ENCODE measurements at places on chromosomes 12 and 14.

GRCh38 chr12:63752283-63752682 is 27.4 kb upstream of the RXYLT1 start:
- no peak for DNase-seq

DNA sequence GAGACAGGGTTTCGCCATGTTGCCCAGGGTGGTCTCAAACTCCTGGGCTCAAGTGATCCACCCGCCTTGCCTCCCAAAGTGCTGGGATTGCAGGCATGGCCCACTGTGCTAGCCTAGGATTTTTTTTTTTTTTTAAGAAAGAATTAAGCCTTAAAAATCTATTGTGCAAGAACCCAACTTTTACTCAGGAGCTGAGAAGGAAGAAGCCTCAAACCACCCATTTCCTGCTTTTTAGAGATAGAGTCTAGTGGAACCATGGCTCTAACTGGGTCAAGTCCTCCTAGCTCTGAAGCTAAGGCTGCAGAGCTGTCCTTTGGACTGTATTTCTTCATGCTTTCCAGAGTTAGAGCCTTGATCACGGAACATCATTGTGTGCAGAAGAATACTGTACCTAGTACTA is 1.3 kb upstream of the TSFM start:
- no peak for DNase-seq

- DNase-seq = no peak
Measured at GRCh38 chr12:78719721-78720120, 144.9 kb upstream of the SYT1 start.

DNA sequence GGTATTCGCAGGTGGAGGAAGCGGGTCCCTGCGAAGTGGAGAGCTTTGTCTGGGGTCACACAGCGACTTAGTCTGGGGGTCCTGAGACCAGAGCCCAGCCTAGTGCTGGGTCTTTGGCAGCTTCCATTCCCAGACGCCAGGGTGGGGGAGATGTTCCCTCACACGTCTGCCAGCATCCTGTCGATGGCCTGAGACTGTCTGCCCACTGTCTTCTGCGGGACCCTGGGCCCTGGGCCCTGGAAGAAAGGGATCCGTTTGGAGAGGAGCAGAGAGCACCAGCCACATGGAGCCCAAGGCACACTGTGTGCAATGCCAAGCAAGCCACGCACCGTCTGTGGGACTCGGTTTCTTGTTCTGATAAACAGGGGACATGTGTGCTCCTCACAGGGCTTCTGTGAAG is 197.2 kb downstream of the KIF26A start:
- no peak for DNase-seq

DNA sequence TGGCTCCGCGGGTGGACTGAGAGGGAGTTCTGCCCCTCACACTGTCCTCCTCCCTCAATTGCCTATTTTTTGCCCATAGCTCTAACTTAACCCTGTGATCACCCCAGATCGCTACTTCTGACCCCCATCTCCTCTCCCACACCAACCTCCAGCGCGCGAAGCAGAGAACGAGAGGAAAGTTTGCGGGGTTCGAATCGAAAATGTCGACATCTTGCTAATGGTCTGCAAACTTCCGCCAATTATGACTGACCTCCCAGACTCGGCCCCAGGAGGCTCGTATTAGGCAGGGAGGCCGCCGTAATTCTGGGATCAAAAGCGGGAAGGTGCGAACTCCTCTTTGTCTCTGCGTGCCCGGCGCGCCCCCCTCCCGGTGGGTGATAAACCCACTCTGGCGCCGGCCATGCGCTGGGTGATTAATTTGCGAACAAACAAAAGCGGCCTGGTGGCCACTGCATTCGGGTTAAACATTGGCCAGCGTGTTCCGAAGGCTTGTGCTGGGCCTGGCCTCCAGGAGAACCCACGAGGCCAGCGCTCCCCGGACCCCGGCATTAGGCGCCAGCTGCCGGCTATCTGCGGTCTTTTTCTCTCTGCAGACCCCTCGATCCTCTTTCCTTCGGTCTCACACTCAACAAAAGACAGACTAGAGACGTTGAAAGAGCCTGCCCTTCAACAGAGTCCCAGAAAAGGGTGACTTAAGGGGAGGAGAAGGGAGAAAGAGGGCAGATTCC is 3.0 kb upstream of the TBX3 start:
- DNase-seq = no peak

DNA sequence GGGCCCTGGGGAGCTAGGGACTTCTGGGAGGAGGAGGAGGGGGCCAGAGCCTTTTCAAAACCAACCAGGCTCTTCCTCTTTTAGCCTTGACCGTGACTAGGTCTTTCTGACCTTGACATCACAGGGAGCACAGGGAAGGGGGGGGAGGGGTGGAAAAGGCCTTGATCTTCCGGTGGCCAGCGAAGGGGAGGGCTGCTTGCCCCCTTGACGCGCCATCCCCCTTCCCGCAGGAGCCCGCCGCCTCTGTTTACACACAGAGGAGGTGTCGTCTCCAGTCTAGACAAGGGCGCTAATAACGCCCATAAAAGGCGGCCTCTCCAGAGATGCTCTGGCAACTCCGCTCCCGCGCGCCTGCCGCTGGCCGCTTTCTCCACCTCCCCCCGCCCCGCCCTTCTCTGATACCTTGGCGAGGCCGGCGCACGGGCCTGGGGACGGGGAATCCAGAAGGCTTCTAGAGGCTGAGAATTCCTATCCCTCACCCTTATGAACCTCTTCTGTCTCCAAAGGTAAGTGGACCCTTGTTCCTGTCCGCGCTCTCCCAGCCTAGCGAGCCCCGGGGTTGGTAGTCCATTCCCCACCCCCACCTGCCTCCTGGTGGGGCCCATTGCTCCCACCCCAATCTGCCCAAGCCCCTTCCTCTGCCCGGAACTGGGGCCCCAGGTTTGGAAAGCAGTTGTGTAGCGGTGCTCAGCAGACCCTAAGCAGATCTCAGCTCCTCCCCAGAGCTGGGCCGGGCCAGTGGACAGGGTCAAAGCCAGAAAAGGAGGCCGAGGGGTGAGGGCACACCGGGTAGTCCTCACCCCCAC is 4.9 kb upstream of the HOXC12 start:
- no peak for DNase-seq

GRCh38 chr12:93622485-93622884 is 50.0 kb downstream of the SOCS2 start:
- peak; percentile 68 for DNase-seq

DNA sequence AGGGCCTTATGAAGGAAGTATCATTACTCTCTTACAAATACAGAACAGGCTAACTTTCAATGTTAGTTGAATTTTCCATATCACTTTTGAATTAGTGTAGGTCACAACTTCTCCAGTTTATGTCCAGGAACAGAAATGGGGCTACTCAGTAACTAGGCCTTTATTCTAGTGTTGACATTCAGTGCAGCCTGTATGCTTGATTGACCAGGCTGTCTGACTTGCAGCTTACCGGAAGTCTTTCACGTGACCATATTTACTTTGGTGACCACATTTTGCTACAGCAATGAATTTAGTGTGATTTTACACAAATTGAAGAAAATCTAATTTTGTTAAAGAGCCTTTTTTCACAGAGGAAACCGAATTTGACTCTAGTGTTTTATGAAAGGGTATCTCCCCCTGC is 12.4 kb downstream of the MTERF2 start:
- no peak for DNase-seq

DNA sequence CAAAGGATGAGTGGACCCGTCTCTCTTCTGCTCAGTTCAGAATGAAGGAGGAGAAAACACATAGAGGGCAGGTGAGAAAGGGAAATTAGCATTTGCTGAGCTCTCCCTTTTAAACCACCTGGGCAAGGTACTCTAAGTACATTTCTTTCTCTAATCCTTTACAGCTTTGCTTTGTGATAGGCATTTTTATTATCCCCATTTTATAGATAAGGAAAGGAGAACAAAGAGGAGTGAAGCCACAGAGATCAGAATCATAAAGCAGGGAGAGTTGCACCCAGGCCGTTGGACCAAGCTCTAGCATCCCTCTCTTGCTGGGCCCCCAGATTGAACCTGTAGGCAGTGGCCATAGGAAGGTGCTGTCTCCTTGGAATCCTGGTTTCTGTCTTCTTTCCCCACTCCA is 47.0 kb downstream of the VCPKMT start:
- DNase-seq = no peak

GRCh38 chr12:98062464-98063245 is 452.7 kb upstream of the TMPO start:
- DNase-seq = no peak

DNA sequence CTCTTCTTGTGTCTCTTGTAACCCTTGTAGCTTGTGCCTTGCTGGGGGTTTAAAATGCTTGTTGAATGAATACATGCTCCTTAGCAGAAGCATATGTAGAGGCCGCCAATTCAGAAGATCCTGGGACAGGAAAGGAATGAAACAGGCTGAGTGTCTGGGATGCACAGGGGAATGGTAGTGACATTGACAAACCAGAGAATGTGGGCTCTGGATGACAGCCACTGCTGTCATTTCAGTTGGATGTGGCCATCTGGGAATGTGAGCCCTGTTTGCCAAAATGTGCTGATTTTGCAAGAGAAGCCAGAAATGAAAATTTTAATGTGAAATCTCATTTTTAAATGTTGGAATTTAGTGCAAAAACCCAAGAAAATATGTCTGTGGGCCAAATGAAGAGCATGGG is 136.8 kb downstream of the DACT1 start:
- no peak for DNase-seq

- DNase-seq = no peak
Measured at GRCh38 chr12:29731591-29731990, 52.2 kb downstream of the TMTC1 start.

GRCh38 chr12:112841906-112842305 is 50.4 kb downstream of the RPH3A start:
- DNase-seq = no peak

- DNase-seq = no peak
Measured at GRCh38 chr12:111440152-111440551, 34.4 kb downstream of the SH2B3 start.

DNA sequence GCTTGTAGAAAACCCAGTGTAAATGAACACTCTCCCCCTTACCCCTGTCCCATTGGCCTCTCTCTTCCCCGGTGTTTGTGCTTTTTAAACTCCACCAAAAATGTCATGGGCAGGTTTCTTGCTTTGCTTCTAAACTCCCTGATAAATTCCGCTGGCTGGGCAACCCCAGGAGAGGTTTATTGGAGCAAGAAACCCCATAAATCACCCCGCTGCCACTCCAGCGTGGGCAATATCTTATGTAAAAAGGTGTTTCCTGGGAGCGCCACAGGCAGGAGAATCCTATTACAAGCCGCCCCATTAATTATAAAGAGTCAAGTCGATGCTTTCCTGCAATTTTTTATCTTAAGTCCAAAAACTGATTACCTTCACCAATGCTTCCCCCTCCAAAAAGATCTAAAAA is 22.8 kb downstream of the LHX5 start:
- no peak for DNase-seq

DNA sequence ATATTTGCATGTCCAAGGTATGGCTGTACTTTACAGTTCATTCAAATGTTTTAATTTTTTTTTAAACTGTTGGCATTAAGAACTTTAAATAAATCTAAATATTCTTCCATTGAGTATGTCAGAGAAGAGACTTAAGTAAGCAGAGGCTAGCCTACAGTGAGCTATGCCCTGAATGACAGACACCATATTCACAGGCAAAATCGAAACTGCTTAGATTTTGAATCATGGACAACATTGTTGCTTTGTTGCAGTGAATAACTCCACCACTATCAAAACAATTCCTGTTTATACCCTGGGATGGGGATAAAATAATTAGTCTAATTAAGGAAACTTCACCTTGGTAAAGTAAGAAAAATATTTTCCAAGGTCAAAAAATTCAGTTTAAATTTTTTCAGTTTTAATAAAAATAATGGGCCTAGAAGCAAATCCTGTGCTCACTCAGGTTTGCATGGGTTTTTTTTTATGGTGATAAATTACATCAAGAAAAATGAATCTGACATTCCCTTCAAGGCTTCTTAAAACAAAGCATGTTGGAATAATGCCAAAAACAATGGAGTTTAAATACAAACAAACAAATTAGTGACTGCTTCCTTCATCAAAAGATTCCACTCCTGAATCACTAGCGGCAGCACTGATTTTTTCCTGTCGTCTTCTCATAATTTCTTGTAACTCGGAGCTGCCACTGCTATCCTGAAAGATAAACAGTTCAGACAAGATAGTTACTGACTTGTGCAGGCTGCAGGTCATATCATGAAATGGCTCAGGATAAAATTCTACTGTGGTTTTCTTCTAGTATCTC is 168.2 kb downstream of the EPS8 start:
- DNase-seq = no peak

- DNase-seq = no peak
Measured at GRCh38 chr14:70641548-70642302, at the start of gene TTC9. TSS of gene TTC9 (plus strand) at chr14:70641916. CDS start at chr14:70642130, 214 bp downstream.

GRCh38 chr12:28331130-28331529 is 140.9 kb downstream of the CCDC91 start:
- DNase-seq = no peak

DNA sequence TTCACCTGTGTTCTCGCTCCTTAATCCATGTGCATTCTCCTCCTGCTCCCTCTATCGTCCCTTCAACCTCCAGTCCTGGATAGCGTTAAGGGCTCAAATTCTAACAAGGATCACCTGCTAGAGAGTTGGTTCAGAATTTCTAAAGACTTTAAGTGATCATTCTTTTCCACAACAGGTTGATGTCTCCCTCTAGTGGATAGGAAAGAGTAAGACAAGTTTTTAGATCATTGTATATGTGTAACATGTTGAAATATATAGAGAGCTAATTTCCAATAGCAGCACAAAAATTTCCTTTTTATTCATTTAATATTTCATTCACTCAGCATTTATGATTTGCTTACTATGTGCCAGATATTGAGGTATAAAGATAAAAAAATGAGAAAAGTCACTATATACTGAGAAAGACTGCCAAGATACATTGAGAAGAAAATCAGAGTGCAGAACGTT is 9.3 kb upstream of the ESR2 start:
- DNase-seq = peak; percentile 69

Data from H4 (cell line).